IgD-negative memory B cell (primary cell): ENCODE measurements at places on chromosomes 3 and 15. TPM values are rescaled to one million over a fixed set of nuclear protein-coding genes. Genes with fewer than 3 reads are reported as not detected.

The SLC28A2 gene
- not detected for polyA plus RNA-seq

The FETUB gene
- not detected for polyA plus RNA-seq

The DNAJA4 gene
- 4.7 TPM for polyA plus RNA-seq

The CMSS1 gene
- 22.7 TPM for polyA plus RNA-seq
